ENCODE measurements at places on chromosomes 12 and 14.

- no peak for DNase-seq
Measured at GRCh38 chr12:931060-931459, 18.4 kb downstream of the RAD52 start.

DNA sequence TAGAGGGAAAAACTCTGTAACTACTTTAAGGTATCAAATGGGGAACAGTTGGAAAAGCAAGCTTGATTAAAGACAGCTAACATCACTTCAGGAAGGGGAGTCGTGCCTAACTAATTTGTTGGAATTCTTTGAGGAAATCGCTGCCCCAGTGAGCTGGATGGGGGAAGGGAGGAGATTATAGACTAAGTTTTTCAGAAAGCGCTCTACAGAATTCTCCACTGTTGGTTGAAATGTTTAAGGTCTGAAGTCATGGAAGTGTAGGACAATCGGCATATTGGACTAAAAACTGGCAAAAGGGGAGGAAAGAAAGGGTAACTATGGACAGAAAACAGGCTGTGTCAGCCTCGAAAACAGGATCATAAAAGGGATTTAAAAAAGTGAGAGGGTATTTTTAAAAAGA lies 229.9 kb upstream of the HMGA2 start:
- no peak for DNase-seq

GRCh38 chr12:65619018-65619417 lies 205.3 kb upstream of the HMGA2 start:
- no peak for DNase-seq

DNA sequence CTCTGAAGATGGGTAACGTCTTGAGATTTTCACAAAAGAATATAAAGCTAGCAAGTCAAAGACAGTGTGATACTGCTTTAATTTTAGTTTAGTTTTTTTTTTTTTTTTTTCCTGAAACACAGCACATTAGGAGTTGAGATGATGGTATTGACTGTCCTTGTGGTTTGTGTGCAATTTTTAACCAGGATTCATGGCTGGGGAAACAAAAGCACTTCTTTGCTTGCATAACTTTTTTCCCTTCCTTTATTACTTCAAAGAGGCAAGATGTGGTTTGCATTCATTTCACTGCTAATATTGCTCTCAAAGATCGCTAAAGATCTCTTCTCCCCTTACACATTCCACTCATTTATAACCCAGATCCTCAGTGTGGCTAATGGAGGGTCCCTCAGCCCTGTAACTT lies 157.1 kb upstream of the PZP start:
- no peak for DNase-seq

DNA sequence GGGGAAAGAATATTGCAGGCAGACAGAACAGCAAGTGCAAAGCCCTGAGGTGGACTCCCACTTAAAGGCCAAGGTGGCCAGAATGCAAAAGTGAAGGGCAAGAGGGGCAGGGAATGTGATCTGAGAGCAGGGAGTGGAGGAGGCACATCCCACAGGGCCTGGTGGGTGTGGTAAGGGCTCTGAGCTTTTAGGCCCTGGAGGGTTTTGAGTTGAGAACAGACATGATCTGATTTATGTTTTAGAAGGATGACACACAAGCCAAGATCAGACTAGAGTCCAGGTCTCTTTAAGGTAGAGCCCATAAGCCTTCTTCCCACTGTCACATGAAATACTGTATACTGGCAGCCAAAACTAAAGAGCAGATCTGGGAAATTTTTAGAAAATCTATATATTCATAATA lies 162.5 kb downstream of the SLC38A4 start:
- DNase-seq = no peak

DNA sequence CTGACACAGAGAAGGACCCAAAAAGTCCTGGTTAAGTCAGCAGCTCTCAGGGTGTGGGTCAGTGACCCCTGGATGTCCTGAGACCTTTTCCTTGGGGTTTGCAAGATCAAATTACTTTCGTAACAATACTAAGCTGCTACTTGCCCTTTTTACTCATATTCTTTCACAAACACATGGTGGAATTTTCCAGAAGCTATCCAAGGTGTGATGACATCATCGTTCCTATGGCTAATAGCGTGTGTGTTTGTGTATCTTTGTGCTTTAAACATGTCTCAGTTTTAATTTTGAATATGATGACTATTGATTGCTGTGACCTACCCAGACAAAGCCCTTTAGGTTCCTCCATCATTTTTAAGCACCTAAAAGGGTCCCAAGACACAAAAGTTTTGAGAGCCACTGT lies 176.2 kb downstream of the PHETA1 start:
- no peak for DNase-seq

DNA sequence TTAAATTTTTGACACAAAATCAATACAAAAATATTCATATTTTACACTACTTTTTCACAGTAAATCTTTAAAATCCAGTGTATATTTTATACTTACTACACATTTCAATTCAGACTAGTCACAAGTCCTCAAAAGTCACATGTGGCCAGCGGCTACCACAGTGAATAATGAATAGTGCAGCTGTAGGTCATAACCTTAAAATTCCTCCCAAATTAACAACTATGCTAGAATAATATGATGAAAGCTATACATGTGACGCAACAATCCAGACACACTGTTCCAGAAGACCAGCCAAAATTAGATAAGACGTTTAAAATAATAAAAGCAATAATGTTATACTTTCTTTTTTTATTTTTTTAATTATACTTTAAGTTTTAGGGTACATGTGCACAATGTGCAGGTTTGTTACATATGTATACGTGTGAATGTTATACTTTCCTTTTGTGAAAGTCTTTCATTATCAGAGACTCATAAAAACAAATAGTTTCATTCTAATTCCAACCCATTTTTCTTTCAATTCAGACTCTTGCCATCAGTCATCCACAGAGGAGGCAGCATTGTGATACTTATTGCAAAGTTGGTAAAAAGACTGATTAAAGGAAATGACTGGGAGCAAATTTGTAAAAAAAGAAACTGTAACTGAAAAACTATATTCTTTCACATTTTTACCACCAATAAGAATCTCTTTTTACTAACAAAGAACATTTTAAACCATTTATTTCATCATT lies 67.0 kb downstream of the C2CD5 start:
- DNase-seq = no peak

- DNase-seq = no peak
Measured at GRCh38 chr12:114407842-114408411, 2.0 kb upstream of the TBX5 start.

DNA sequence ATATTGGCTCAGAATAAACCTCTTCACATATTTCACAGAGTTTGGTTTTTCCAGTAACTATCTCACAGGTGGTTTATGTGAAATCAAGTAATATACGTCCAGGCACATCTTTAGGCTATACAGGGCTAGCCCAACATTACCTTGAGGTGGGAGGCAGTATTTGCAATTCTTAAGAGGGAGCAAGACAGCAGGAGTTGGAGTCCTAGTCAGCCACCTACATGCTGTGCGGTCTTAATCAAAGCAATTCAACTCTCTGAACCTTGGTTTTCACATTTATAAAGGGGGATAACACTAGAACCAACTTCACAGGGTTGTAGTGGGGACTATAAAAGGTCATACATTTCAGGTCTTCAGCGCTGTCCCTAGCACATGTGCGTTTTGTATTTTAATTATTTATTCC lies 73.5 kb upstream of the FICD start:
- DNase-seq = no peak

- DNase-seq = no peak
Measured at GRCh38 chr12:127619869-127620734, 646.9 kb upstream of the TMEM132C start.

All from HTR-8/SVneo (cell line).